ENCODE measurements at places on chromosomes 3 and 15.

DNA sequence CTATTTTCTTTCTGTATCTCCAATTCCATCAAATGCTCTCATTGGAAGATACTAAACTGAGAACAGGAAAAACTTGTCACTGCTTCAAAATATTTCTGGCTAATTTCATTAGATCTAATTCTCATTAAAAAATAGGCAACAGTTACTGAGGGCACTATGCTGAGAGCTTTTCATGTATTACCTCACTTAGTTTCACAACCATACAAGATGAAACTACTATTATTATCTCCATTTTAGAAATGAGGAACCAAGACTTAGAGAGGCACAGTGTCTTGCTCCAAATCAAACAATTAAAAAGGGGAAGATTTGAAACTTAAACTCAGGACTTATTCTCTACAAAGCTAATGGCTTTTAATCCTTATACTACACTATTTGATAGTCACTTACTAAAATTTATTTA lies 7.2 kb upstream of the OTOL1 start:
- no peak for DNase-seq

DNA sequence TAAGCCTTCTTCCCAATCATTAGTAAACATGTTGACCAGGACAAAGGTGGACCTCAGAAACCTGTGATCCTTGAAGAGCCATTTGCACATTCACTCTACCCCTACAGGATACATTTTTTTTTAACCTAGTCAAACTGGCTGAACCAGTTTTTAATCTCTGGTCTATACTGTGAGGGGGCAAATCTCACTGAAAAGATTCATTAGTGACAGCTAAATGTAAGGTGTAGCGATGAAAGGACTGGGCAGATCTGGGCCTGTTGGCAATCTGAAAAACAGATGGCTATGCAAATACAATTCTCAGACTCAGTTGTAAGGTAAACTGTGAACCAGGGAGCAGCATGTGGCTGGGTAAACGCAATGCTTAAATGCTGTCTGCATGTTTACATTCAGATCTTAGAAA lies 75.6 kb upstream of the SNTN start:
- no peak for DNase-seq

DNA sequence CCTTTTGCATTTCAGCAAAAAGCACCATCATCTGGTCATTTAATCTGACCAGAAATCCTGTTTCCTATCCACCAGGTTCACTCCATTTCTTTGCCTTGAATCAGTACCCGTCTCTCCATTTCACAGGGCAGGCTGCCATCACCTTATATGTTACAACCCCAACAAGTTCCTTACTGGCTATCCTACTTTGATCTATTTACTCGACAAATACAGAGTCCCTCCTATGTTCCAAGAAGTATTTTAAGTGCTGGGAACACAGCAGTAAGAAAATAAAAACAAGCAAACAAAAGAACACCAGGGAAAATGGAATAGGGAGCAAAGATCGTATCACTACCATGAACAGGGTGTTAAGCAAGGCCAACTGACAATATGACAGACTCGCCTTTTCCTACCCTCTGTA lies 295.2 kb upstream of the WNT5A start:
- DNase-seq, result no peak

DNA sequence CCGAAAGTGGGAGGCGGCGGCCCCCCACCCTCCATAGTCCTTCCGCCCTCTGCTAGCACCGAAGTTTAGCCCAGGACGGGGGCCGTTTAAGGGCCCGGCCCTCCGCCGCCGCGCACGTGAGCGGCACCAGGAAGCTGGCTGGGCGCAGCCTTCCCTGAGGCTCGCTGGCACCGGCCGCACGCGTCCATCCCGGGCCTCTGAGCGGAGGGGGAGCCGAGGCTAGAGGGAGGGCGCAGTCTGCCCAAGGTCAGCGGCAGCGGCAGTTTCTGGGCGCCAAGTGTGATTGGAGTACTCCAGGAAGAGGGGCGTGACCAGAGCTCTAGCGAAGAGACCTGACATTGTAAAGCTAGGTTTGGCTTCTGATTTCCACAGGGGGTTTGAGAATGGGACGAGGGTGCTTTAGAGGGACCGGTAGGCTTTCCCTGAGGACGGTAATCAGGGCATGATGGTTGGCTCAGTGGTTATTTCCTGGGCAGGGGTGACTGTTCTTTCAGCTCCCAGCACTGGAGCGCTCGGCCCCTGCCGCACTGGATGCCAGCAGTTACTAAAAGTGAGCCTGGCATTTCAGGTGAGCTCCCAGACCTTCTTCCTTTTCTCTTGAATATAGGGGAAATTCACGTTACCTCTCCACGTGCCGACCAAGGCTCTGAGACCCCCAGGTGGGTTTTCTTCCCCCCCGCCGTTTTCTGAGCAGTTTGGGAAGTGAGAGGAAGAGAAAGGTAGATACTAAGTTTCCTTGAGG lies 853 bp downstream of the TEX264 start:
- peak; percentile 17 for DNase-seq

DNA sequence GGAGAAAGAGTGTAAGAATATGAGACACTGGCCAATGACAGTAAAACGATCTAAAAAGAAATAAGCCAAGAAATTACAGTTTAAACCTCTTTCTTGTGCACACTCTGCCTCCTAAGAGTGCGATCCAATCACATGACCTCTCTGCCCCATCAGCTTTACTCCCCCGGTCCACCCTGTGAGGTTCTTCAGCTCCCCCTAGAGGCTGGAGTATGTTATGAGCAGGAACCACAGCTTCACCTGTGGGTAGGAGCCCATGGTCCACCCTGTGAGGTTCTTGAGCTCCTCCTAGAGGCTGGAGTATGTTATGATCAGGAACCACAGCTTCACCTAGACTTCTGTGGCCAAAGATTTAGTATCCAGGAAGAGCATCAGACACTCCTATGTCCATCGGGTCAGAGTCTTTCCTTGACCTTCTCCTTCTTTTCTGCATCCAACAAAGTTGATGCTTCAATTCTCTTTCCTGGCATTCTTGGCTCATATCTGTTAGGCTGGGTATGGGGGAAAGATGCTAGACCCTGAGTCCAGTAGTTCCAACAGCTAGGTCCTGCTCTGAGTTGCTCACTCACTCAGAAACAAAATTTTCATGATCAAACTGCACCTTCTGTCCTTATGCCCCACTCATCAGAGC lies 164.0 kb downstream of the MINAR1 start:
- peak; percentile 15 for DNase-seq

- DNase-seq, result no peak
Measured at GRCh38 chr3:42051384-42052131, 39.6 kb upstream of the TRAK1 start.

Data from NCI-H2227 treated with DMSO at 0.1 percent for 48 hours (cell line).